ENCODE measurements at places on chromosomes 5 and 9.
A peak's percentile ranks its signal among the peaks of the same experiment; 100 is the strongest.

GRCh38 chr9:73437758-73438157, 286.1 kb downstream of the ANXA1 start:
- no peak for DNase-seq

DNA sequence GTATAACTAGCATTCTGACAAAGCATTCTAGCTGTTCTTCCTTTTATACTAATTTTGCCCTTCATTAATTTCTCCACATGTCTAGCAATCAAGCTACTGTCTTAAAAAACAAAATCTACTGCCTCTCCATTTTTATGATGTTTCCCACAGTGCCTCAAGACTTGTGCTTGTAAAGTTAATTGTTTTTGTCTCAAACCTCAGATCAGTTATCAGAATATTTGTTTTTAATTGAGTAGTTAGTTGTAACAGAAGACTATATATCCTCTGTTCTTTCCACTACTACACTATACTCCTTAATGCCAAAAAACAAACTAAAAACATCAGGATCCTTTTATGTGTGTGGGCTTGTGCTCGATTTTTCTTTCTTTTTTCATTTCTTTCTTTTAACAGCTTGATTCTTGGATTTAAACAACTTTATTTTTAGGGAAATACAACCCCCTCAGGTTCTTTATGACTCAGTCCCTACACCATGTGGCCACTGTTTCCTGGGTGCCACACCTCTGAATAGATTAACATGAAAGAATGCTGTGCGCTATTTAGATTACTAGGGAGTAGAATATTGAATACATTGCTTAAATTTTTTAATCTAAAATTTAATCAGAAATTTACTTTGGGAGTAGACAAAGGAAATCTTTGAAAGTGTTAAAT, 1.2 kb downstream of the ASPN start:
- DNase-seq: no peak

- no peak for DNase-seq
Measured at GRCh38 chr9:89657765-89658164, 53.0 kb downstream of the GADD45G start.

DNA sequence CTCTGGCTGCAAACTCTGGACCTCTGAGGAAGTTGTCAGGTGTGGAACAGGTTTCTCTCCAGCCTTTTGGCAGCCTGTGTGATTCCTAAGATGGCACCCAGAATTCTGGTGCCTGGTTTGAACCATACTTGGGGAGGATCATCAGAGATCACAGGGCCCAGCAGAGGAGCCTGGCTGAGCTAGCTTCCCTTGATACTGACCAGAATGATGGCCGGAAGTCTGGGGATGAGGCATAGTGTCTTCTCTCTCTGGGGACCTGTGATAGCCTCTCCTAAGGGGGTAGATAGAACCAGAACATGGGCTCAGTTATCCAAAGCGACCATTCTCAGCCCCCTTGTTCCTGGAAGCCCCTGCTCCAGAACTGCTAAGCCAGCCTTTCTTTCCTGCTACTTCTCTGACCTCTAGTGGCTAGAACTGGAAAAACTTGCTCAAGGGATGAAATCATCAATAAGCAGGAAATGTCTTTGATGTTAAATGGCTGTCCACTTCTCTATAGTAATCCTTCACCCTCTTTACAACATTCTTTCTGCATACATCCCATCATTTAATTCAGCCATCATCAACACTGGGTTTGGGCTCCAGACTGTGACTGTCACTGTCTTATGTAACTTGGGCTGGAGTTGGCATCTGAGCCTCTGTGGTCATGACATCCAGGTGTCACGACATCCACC, 55.1 kb downstream of the C9orf152 start:
- peak; percentile 36 for DNase-seq

DNA sequence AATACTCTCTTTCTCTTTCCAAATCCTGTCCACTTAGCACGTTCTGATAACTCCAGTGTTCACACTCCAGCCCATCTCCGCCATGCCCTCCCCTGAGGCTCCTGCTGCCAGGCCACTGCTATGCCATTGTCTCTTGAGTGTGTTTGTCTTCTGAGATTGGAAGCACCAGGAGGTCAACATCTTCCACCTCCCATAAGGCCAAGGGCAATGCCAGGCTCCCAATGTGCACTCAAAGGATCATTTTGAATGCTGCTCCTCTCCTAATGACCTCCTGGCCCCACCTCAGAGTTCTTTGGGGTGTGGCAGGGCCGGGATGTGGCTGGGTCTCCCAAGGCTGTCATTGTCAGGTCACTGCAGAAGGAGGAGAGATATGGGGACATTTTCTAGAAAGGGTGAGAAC, 19.5 kb downstream of the IGIP start:
- DNase-seq: no peak

Data from SK-N-DZ (cell line).